ENCODE measurements at places on chromosomes 16 and 17. TPM values are rescaled to one million over a fixed set of nuclear protein-coding genes. Genes with fewer than 3 reads are reported as not detected.
A peak's percentile ranks its signal among the peaks of the same experiment; 100 is the strongest.

- no peak for DNase-seq
These were observed 119.9 kb downstream of the CMIP start for GRCh38 chr16:81564421-81564911.

- no peak for DNase-seq
These were observed 6.2 kb downstream of the CHAD start for GRCh38 chr17:50462446-50462845.

DNA sequence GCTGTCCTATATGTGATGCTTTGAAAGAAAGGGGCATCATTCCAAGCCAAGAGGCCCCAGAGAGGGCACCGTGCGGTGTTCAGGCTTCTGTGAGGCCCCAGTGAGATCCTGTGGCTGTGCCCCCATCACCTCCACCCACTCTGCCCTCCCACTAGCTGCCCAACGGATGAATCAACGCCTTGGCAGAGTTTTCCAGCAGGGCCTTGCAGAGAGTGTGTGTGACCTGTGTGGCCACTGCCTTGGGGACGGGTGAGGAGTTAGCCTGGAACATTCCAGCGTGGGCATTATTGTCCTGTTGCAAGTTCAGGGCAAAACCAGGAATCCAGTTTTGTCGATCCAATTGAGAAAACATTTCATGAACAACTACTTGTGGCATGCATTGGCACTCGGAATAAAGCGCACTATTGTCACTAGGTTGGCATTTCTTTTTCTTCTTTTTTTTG is 53.7 kb downstream of the SF3B3 start:
- DNase-seq: no peak

The CYB5D1 gene
- 13.4 TPM for total RNA-seq

DNA sequence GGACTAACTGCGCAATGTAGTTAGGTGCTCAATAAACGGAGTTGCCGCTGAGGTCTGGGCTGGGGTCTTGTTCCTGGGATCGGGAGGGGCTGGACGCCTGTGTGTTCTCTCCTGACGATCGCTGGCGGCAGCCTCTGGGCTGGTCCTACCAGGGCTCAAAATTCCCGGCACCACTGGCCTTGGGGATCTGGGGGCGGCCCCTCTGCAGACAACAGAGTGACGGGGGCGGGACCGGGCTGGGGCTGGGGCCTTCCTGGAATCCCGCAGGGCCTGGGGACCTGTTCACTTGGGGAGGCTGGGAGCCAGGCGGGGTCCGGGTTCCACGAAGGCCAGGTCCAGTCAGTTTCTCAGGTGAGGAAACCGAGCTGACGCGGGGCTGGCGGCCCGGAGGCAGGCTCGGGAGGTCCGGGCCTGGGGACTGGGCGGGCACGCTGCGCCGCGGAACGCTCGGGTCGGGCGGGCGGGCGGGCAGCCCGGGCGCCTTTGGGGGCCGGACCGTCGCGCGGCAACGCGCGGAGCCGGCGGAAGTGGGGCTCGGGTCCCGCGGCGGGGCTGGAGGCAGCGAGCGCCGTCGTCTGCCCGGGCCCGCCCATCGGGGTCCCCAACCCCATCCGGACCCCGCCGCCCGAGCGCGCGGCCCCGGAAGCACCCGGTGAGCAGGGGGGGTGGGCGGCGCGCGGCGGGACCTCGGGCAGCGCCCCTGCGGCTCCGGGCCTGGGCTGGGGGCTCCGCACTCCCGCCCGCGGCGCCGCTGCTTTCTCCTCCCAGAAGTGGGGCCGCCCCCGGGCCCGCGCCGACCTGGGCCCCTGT is at the start of gene PIGQ:
Gene PIGQ (plus strand): TSS at position 524 of the 810 bp plus-strand sequence. CDS start 4,107 bp downstream, outside the sequence.
- peak; percentile 31 for DNase-seq

- DNase-seq: no peak
These were observed 658 bp upstream of the DUSP3 start for GRCh38 chr17:43779145-43780125.

DNA sequence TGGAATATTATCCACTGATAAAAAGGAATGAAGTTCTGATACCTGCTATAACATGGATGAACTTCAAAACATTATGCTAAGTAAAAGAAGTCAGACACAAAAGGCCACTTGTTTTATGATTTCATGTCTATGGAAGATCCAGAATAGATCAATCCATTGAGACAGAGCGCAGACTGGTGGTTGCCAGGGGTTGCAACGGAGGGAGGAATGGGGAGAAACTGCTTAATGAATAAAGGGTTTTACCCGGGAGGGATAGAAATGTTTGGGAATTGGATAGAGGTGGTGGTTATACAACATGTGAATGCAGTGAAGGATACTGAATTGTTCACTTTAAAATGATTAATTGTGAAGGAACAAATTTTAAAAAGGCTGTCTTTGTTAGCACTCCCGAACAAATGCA is 30.2 kb downstream of the WDR59 start:
- no peak for DNase-seq

The MYH1 gene
- total RNA-seq: not detected

The BCL6B gene
- not detected for total RNA-seq

- no peak for DNase-seq
These were observed 129.9 kb upstream of the CIBAR2 start for GRCh38 chr16:85242140-85242539.

DNA sequence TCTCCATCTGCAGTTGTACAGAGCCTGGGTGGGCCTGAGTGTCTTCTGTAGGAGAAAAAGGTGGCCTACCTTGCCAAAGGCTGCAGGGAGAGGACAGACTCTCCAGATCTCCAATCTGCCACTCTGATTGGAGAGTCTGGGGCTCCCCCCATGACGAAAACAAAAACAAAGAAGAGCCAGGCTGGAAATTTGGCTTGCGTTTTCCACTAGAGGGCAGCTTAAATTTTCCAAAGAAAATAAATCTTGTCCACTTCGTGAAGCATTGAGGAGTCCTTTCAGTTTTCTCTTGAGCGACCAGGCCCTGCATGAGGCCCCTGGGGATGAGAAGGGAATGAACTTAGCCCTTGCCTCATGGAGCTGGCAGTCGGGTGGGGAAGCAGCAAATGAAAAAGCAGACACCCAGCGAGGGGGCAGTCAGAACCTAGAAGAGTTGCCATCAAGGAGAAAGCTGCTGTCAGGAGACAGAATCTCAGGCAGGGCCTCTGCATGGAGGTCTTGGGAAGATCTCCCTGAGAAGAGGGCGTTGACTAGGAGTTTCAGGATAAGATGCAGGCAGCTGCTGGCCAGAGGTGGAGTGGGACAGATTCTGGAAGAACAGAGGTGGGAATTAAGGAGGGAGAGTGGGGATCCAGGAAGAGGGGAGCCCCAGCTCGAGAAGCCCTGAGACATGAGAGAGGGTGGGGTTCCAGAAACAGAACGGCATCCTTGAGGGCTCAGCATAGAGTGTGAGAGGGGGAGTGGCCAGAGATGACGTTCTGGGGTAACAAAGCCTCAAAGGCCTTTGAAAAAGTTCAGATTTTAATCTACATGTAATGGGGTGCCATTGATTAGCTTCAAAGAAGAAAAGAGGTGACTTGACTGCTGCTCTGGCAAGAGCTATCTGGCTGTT is 8.4 kb upstream of the SHCBP1 start:
- peak; percentile 30 for DNase-seq

- DNase-seq: no peak
These were observed 115.1 kb downstream of the MRTFB start for GRCh38 chr16:14186007-14186794.

The SERPINF2 gene
- total RNA-seq: 0.09 TPM

The ASIC2 gene
- total RNA-seq: not detected

The GRB7 gene
- total RNA-seq: 1.7 TPM

The SMPD3 gene
- total RNA-seq: 0.14 TPM

The RPL13 gene
- total RNA-seq: 6,947 TPM

DNA sequence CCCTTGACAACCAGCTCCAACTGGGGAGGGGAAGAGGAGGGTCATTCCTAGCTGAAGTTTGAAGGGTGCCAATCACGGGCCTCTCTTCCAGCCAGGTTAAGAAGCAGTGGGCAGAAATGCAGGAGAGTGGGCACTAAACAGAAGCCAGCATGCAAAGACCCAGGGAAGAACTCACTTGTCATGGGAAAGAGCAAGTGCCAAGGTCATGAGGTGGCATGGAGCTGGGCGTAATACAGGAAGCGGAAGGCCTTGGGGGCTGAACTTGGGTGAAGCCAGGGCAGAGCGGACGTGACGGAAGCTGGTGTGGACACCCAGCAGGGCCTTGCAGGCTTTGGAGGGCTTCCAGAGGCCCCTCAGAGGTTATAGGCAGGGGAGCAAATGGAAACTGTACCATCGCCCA is 302.1 kb downstream of the MAF start:
- no peak for DNase-seq

The PDXDC1 gene
- 40.4 TPM for total RNA-seq

GRCh38 chr17:51601622-51602261 is 341.4 kb downstream of the UTP18 start:
- DNase-seq: no peak

DNA sequence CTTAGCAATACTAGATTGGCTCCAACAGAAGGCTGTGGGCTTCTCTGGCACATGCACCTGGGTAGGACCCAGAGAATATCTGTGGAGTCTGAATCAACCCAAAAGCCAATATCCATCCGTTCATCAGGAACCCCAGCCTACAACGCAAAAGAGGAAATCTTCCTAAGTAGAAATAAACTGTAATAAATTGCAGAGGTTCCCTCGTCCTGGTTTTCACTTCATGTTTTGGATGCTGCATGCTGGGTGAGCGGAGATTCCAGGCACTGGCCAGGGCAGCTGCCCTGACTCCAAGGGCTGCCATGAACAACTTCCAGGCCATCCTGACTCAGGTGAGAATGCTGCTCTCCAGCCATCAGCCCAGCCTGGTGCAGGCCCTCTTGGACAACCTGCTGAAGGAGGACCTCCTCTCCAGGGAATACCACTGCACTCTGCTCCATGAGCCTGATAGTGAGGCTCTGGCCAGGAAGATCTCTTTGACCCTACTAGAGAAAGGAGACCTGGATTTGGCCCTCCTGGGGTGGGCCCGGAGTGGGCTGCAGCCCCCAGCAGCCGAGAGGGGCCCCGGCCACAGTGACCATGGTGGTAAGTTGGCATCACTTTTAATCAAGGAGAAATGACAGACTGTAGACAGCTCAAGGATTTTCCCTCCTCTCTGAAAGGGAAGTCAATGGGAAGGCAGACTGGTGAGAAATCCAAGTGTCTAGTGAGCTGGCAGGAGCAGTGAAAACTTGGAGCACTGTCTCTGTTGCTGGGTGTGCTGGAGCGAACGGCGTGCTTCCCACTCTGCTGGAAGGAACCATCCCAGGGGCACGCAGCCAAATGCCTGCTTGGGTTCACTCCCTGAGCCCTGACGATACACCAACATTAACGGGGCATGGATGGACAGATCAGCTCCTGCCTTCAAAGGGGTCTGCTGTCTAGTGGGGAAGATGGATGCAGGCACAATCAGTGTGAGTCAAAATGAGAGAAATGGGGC is 10.7 kb upstream of the CIITA start:
- no peak for DNase-seq

DNA sequence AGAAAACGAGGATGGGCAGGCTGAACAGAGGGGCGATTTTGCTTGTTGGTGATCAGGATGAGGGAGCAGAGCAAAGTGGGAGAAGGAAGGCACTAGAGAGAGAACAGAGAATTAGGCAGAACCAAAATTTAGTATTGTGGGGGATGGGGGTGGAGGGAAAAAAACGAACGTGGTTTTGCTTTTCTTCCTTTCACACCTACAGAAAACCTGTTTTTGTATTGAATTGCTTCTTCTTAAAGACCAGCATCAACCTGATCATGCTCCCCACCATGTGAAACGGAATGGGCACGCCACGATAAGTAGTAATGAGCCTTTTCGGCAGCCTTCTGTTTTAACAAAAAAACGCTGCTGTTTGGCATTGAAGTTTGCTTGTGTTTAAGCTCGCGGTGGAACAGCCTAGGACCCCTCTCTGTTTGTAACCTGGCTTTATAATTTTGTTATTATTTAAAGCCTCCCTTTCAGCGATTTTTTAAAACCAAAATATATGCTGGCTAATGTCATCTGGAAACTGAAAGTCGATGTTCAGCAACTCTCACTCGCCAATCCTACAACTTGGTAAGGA is 36.8 kb downstream of the ERCC4 start:
- DNase-seq: no peak

- no peak for DNase-seq
These were observed 61.0 kb downstream of the SMPD3 start for GRCh38 chr16:68387301-68387700.

GRCh38 chr17:61352781-61353491 is 46.7 kb upstream of the TBX2 start:
- DNase-seq: no peak

GRCh38 chr16:24123275-24123674 is 132.9 kb upstream of the CACNG3 start:
- DNase-seq: no peak

DNA sequence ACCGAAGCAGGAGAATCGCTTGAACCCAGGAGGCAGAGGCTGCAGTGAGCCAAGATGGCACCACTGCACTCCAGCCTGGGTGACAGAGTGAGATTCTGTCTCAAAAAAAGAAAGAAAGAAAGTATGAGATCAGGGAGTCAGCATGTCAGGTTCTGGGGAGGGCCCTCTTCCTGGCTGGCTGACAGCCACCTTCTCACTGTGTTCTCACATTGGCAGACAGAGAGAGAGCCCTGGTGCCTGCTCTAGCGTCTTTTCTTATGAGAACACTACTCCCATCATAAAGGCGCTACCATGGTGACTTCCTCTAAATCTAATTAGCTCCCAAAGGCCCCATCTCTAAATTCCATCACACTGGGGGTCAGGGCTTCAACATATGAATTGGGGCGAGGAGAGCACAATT is 27.6 kb upstream of the RBBP6 start:
- no peak for DNase-seq

DNA sequence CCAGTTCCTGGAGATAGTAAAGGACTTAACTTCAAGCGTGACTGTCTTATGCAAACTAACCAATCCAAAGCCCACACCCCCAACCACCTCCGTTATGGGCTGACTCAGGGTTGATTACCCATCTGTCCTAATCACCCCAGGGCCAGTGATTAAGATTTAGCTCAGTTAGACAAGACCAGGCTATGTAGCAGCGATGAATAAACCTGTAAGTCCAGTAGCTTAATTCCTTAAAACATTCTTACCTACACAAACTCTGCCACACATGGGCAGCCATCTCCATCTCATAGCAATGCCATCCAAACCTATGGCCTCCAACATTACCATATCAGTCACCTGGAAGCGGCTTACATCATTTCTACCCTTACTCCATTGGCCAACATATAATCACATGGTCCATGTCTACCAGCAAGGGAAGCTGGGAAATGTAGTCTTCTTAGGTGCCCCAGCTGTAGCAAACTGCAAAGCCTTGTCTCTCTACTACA is 266.7 kb downstream of the SHISA9 start:
- DNase-seq: no peak

The MT1H gene
- not detected for total RNA-seq

The CES1 gene
- 4.8 TPM for total RNA-seq

The LRRC37A2 gene
- total RNA-seq: 4.0 TPM

DNA sequence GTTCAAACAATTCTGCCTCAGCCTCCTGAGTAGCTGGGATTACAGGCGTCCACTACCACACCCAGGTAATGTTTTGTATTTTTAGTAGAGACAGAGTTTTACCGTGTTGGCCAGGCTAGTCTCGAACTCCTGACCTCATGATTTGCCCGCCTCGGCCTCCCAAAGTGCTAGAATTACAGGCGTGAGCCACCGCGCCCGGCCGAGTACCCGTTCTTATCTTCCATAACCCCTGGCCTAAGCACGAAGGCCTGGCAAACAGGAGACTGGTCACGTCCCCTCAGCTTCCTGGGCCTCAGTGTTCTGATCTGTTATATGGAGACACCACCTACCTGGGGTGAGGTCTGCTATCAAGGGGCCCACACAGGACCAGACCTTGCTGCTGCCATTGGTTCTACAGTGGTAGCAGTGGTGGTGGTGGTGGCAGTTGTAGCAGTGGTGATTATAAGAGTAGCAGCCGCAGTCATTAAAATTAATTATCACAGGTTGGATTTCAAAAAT is 1.3 kb downstream of the SLC5A10 start:
- DNase-seq: no peak

Measured in NCI-H460 (cell line).